Glutamatergic neuron (in vitro differentiated cells): ENCODE measurements at places on chromosomes 7 and 10.
A peak's percentile ranks its signal among the peaks of the same experiment; 100 is the strongest.

- DNase-seq, result no peak
Measured at GRCh38 chr7:132403465-132404110, 172.7 kb downstream of the PLXNA4 start.

DNA sequence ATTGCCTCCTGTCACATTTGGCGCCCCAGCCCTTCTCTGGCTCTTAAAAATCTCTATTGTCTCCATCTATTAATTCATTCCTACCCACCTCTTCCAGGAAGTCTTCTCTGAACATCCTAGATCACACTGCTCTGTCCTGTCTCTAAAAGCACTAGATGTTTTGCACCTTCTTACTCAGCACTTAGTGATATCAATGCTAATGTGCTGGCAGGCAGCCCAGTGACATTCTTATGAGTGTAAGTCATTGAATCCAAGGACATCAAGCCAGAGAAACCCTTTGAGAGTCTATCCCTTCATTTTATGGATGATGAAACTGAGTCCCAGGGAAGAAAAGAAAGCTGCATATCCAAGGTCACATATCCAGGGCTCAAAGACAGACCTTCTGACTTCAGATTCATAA is 48.3 kb upstream of the PAX2 start:
- DNase-seq, result no peak

- DNase-seq, result peak; percentile 27
Measured at GRCh38 chr7:143352531-143353002, 9.9 kb downstream of the FAM131B start.

- peak; percentile 55 for DNase-seq
Measured at GRCh38 chr7:105656922-105657521, 75.7 kb upstream of the EFCAB10 start.

- no peak for DNase-seq
Measured at GRCh38 chr7:131279044-131279443, 48.6 kb upstream of the MKLN1 start.

DNA sequence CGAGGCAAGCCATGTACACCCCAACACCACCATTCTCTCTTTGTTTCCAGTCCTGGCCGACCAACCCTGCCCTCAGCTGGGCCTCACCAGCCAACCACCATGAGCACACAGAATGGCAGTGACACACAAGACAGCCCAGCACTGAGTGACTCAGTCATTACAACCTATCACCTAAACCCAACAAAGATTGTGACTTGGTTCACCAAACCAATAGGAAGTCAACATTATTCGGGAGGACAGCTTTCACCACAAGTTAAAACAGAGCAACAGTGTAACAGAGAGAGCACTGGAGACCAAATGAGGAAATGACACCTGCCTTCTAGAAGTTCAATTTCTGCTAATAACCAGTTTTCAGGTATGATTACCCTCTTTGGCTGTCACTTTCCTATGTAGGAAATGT is 72.1 kb downstream of the DNMBP start:
- no peak for DNase-seq

DNA sequence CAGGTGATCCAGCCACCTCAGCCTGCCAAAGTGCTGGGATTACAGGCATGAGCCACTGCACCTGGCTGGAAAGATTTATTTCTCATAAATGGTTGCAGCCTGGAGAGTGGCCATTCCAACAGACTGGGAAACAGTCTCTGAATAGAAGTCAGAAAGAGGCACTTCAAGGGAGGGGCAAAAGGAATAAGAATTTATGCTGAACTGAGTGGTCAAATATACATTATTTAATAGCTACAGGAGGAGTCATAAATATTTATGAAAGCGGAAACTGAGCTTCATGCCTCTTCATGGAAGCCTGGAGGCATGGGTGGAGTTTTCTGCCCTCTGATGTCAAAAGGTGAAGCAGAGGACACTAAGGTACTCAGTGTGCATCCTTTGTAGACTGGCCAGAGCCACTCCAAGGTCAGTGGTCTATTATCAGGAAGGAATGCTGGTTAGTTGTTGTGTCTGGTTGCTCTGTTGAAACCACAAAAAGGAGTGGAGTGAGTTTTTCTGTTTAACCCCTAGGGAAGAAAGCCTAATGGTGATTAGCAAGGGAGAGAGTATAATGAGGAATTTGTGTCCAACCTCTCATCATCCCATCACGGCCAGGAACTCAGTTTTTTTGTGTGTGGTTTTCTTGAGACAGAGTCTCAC is 9.3 kb upstream of the NRBF2 start:
- DNase-seq, result no peak

DNA sequence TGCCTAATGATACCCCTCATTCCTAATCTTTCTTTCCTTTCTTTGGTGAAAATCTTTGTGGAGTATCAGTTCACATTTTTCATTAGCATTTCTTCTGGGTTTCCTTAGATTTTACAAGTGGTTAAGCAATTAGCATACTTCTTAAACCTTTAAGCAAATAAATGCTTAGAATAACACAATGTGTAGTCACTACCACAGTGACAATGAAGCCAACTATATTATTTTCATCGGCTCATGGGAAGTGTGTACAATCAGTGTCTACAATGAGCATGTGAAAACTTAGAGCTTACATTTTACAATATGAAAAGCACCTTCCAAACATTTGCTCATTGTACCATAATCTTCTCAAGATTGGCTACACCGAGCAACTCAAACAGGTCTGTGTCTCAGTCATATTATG is 176.2 kb upstream of the PLXNA4 start:
- DNase-seq, result no peak

GRCh38 chr10:17512341-17513001 is 58.1 kb upstream of the ST8SIA6 start:
- DNase-seq, result no peak

DNA sequence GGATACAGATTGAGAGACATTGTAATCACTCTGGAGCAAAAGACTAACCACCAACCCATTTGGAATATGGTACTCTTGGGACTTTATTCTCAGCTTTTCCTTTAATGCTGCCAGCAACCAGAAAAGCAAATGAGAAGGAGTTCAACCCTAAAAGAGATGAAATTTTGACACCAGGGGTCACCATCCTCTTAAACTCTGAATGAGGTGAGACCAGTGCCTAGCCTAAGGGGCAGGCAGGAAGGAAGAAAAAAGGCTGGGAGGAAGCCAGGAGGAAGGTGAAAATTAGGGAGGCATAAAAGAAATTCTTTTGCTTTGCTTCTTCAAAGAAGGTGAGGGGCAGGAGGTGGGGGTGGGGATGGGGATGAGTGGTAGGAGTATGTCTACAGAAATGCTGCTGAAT is 135.8 kb downstream of the JAZF1 start:
- no peak for DNase-seq

GRCh38 chr7:133962646-133963045 is 164.5 kb upstream of the LRGUK start:
- DNase-seq, result no peak

- no peak for DNase-seq
Measured at GRCh38 chr7:90181485-90181884, 27.2 kb downstream of the STEAP1 start.
